MCF 10A (cell line): ENCODE measurements at places on chromosomes 12 and 14. TPM values are rescaled to one million over a fixed set of nuclear protein-coding genes. Genes with fewer than 3 reads are reported as not detected.
A peak's percentile ranks its signal among the peaks of the same experiment; 100 is the strongest.

DNA sequence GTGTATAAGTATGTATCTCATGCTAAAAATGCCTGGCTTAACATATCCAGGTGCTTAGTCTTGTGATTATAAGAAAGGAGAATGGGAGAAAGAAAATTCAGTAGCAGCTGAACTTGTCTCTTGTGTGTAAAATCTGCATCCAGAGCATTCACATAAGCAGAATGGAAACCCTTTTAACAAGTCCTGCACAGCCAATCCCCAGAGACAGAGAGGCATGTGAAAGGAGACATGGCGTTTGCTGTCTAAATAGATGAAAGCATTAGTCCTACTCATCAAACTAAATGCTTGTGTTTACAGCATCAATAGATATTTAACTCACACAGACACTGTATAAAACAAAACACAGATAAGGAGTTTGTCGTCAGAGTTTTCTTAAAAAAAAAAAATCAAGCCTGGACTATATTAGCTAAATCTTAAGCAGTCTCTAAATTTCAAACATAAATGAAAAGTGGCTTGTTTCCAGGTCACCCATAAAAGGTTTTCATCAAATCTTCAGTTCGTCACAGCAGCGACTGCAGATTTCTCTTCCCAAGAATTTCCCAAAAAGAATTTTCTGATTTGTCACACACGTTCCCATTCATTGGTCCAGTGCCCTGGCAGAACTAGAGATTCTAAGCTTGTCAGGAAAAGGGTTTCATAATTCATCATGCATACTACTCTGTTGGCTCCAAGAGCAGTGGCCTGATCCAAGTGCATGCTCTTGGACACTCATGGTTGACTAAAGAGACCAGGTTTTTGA, 249.2 kb downstream of the BTG1 start:
- no peak for DNase-seq

- DNase-seq: no peak
These were observed 464.9 kb downstream of the RPS29 start for GRCh38 chr14:49121246-49121645.

The ACSM4 gene
- not detected in 2 replicates for total RNA-seq

DNA sequence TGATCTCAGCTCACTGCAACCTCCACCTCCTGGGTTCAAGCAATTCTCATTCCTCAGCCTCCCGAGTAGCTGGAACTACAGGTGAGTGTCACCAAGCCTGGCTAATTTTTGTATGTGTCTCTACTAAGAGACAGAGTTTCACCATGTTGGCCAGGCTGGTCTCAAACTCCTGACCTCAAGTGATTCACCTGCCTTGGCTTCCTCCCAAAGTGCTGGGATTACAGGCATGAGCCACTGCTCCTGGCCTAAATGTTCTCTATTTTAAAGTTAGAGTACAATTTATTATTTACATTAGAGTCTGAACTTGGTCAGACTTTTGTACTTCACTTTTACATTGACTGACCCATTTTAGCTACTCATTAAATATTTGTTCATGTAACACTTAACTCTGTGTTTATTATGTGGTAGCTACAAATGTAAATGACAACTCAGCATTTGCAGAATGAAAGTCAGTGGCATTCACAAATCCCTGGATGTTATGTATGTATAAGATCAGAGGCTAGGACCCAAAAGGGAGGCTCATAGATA, 409.6 kb downstream of the APAF1 start:
- DNase-seq: peak; percentile 36

GRCh38 chr14:28661171-28661772, 105.3 kb upstream of the FOXG1 start:
- DNase-seq: peak; percentile 55

GRCh38 chr12:52156311-52156710, 35.5 kb downstream of the KRT80 start:
- DNase-seq: no peak

- DNase-seq: no peak
These were observed 368.0 kb downstream of the CCDC91 start for GRCh38 chr12:28558250-28558649.

DNA sequence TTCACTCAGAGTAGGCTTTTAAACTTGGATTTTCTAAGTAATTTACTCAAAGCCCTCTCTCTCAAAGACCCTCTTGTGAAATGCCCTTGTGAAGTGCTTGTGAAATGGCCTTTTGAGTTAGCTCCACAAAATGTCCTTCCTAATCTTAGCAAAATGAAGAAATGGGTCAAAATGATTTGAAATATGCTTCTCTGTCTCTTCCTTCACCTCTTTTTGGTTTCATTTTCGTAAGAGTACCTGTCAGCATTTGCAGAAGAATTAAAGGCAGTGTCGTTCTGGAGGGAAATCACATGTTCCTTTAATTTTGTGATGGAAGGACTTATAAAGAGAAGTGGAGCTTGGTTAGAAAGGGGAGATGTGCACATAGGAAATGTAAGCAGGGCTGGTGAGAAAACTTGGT, 93.7 kb downstream of the HMGA2 start:
- DNase-seq: no peak

DNA sequence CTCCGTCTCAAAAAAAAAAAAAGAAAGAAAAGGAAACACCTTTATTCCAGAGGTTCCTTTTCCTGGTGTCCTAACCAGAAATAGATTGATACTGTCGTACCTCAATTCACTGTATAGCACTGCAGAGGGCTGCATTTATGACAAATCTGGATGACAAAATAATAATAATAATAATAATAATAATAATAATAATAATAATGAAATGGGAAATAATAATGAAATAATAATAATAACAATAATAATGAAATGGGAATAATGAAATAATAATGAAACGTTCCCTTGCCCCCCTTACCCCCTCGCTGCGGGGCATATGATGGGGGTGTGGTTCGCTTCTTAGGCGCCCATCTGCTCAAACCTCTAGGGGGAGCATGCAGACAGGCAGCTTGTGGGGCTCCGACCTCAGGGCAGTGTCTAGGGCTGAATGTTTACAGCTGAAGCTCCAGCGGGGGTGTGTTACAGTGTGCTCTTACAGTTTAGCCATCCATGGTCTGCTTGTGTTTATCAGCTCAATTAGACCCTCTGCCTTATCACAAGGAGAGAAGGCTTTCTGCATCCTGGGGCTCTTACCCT, 1088.3 kb upstream of the SEL1L start:
- DNase-seq: no peak
